Upper lobe of right lung (tissue), 1 donor: ENCODE measurements at places on chromosomes 1 and 21. TPM values are rescaled to one million over a fixed set of nuclear protein-coding genes. Genes with fewer than 3 reads are reported as not detected.

AVPR1B gene
- not detected for total RNA-seq

STIL gene
- total RNA-seq, result 1.7 TPM

GRCh38 chr1:61428146-61428545 is 296.8 kb downstream of the TM2D1 start:
- DNase-seq, result no peak

CLEC20A gene
- total RNA-seq, result not detected

DNA sequence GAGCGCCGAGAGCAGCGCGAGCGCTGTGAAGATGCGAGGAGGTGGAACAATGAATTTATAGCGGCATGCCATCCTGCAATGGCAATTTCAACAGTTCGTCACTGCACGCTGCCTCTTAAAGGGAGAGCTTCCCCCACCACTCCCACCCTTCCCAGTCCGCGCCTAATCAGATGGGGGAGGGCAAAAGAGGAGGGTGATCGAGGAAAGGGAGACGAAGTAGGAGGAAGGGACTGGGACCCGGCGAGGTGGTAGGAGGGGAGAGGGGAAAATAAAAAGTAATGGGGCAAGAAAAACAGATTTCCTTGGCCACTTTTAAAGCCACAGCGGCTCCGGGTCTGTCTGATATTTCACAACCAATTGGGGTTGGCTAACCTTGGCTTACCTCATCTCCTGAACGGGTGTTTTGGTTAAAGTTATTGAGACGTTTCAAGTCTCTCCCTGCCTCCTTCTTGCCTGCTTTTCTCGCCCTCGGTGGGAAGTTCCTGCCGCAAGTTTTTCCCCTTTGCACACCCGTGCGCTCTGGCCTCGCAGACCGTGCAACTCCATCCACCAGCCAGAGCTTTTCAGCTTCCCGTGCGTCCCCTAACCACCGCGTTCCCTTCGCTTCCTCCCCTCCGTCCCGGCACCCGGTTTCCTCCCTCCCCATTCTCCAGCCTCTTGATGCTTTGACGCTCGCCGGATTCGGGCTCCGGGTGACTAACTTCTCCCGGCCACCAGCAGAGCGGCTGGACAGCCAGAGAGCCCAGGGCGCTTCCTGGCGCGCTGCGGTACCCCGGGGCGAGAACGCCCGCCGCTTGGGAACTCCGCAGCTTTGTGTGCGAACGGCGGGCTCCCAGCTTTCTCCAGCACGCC is at the start of gene ADAMTS5:
ADAMTS5 (minus strand) TSS at position 27 of the 852 bp plus-strand sequence. CDS start 697 bp downstream, outside the sequence.
- peak; percentile 64 for DNase-seq

- DNase-seq, result peak; percentile 74
Observed at GRCh38 chr1:43367026-43367903, 546 bp downstream of the ELOVL1 start.

GRCh38 chr1:35860696-35861095 is 22.3 kb upstream of the AGO1 start:
- no peak for DNase-seq

LCE1F gene
- total RNA-seq, result not detected

DNA sequence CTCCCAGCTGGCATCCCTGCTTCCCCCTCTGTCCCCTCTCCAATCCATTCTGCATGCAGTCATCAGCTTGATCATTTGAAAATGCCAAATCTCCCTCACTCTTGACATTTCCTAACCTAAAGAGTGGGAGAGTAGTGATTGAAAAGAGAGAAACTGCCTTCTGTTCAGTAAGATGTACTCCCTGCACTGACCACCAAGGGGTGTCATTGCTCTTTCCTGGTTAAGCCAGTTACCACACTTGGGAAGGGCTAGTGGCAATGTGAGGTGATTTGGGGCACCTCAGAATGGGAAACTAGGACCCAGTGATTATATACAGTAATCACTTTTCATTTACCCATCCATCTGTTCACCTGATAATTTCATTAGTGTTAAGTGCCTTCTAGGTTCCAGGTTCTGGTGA is 6.9 kb upstream of the TMEM269 start:
- DNase-seq, result no peak

DNA sequence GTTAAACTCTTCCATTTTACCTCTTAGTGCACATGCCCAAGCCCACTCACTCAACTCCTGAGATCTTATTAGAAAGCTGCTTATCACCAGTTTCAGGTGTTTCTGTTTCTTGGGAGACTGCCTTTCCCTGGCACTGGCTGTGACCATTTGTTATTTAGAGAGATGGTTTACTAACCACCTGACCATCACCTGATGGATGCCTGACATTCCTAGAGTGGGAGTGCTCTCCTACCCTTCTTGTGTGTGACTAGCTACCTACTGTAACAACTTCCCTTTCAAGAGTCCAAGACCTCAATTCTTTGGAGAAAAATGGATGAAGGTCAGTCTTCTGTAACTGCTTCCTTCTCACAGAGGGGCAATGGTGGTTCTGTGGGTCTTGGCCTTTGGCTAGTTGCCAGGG is 755.2 kb upstream of the ADAMTS5 start:
- DNase-seq, result no peak

GRCh38 chr1:221708987-221709386 is 32.9 kb downstream of the DUSP10 start:
- no peak for DNase-seq

DCST1 gene
- not detected for total RNA-seq

FAF1 gene
- 46.4 TPM for total RNA-seq

CHIA gene
- total RNA-seq, result 6.3 TPM

- DNase-seq, result no peak
Observed at GRCh38 chr1:223223091-223223995, 80.3 kb upstream of the TLR5 start.

DNA sequence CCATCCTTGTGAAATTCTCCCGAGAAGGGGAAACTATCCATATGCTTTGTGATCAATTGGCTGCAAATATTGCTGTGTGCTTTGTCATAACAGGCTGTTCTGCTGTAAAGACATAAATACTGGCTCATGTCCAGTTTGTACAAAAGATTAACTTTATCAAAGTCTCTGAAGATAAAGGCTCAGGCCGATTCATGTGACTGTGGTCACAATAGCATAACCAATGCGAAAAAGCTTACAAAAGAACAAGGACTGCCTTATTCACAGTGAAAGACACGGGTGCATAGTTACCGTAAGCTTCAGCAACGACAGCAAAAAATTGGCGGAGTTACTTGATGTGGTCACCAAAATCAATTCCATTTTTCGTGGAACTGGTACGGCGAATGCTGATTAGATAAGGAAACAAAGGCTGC is 173.6 kb upstream of the CHRM3 start:
- DNase-seq, result no peak

LCE7A gene
- not detected for total RNA-seq

- no peak for DNase-seq
Observed at GRCh38 chr21:43608225-43608624, 51.1 kb downstream of the HSF2BP start.

- no peak for DNase-seq
Observed at GRCh38 chr1:232413674-232414073, 216.3 kb downstream of the SIPA1L2 start.

PGBD5 gene
- total RNA-seq, result 5.1 TPM

CITED4 gene
- total RNA-seq, result 23.2 TPM

DNA sequence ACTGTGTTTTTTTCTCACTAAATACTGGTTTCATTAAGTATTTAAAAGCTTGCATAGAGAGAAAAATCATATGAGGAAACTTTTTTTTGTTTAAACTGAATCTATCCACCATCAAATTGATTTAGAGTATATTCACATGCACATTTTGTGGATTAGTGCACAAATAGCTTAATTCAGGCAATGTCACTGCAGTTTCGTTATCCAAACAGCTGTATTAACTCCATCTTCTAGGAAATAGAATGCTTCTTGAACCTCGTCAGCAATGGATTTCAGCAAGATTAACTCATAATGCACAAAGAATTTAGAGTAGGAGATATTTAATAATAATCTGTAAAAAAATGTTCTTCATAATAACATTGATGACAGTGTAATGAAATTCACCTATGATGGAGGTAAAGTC is 37.5 kb downstream of the NEXN start:
- DNase-seq, result no peak

LCA5L gene
- 1.8 TPM for total RNA-seq

DNA sequence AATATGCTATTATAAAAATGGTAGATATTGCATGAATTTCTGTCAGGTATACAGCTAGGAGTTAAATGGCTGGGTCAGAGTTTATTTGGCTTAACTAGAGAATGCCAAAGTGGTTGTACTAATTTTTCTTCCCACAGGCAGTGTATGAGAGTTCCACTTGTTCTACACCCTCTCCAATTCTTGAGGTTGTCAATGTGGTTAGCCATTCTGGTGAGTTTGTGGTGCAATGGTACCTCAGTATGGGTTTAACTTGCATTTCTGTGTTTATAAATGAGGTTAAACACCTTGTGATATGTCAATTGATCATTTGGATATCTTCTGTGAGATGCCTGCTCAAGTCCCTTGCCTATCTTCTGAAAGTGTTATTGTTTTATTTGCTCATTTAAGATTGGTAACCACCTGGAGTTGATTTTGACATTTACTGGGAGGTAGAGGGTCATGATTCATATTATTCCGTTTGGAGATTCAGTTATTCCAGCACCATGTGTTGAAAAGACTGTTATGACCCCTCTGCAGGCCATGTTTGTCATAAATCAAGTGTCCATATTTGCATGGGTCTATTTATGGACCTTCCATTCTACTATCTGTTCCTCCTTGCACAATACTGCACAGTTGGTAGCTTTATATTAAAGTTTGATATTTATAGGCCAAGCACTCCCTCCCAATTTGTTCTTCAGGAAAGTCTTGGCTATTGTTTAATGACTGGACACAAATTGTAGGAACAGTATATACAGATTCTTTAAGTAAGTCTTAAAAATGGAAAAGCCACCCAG is 5.8 kb downstream of the FALEC start:
- no peak for DNase-seq

- no peak for DNase-seq
Observed at GRCh38 chr1:82646888-82647287, 846.2 kb downstream of the ADGRL2 start.

- no peak for DNase-seq
Observed at GRCh38 chr1:5713101-5714010, 278.9 kb downstream of the NPHP4 start.

MFSD2A gene
- 225 TPM for total RNA-seq

GRCh38 chr1:10553118-10553517 is 78.4 kb downstream of the PEX14 start:
- DNase-seq, result no peak

TAL1 gene
- 18.3 TPM for total RNA-seq

GRCh38 chr1:84975035-84975434 is 21.9 kb downstream of the MCOLN2 start:
- DNase-seq, result no peak

DNA sequence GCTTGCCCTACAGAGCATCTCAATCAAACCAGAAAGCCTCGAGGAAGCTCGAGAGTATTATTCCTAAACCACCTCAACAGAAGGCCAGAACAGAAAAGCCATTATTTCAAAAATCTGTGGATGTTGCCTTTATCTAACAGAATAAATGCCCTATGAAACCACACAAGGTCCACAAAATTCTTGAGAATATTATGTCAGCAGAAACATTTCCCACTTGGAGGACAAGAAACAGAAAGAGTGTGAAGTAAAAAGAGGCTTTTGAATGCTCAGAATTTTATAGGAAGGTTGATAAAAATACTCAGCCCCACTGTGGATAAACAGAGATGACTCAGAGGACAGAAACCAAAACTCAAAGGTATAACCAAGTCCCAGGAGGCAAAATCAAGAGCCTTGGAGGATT is 146.4 kb upstream of the LRRC7 start:
- DNase-seq, result no peak

DNA sequence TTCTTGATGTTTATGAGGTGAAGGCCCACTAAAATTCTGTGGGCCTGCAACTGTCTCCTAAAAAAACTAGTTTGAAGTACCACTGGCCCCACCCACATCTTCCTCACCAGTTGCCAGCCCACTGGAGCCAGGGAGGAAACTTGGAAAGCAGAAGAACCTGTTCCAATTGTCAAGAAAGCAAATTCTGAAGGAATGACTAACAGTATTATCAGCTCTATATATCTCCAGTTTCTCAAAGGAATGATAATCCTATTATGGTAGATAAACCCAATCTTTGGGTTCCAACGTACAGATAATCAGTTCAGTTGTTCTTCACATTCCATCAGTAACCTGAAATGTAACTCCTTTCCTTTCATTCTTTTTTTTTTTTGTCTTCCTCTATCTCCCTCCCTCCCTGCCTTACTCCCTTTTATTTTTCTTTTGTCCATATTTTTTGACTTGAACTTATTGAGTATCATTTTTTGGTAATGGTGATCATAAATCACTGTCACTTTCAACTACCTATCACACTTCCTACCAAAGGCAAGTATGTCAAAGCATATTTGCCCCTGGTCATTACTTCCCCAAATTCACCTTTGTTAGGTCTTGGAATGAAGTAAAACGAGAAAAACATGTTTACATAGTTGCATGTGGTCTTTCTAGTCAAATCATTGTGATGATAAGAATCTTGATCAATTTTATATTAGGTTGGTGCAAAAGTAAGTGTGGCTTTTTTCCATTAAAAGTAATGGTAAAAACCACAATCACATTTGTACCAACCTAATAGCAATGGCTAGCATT is 943.4 kb downstream of the TTLL7 start:
- no peak for DNase-seq

- no peak for DNase-seq
Observed at GRCh38 chr1:47915677-47916353, 81.4 kb downstream of the TRABD2B start.

CELA2B gene
- not detected for total RNA-seq

DNA sequence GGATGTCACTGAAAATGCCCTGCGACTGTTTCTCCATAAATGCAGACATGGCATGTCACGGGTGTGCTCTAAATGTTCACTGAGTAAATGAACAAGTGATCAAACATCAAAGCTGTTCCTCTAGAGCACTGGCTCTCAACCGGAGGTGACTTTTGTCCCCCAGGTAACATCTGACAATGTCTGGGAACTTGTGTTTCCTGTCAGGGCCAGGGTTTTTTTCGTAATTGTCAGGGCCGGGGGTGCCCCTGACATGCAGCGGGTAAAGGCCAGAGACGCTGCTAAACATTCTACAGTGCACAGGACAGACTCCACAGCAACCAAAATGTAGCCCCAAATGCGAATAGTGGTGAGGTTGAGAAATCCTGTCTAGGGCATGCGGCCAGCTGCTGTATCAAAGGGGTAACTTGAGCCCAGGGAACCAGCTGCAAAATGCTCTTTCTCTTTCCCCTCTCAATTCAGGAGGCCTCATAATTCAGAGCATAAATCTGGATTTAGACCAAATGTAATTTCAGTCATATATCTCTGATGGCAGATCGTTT is 2.0 kb downstream of the ALDH4A1 start:
- DNase-seq, result no peak

DNA sequence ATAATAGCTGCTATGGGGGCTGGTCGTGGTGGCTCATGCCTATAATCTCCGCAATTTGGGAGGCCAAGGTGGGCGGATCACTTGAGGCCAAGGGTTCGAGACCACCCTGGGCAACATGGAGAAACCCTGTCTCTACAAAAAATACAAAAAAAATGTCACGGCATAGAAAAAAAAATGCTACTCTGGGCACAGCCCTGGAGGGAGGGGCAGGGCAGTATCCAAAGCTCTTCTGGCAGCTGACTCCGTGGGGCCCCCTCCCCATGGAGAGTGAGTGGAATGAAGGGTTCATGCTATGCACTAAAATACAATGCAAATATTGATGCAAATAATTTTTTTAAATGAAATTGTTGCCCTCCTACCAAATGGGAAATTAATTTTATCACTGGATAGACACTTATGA is 78.7 kb downstream of the DESI2 start:
- peak; percentile 21 for DNase-seq
